ENCODE measurements at places on chromosomes 12 and 14.

DNA sequence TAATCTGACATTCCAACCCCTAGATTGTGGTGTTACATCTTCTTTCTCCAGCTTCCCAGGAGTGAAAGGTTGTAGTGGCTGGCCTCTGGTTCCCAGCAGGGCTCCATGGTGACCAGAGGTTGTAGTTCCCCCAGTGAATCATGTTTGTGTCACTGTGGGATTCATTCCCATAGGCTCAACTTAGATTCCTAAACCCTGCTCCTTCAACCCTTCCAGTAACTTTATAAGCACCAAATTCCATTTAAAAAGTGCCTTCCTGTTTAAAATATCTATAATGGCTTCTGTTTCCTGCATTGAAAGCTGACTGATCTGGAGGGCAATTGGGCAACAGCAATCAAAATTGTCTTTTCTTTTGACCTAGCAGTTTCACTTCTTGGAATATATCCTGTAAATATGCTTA lies 40.5 kb upstream of the TBC1D15 start:
- no peak overlapping the region for H3K4me3 ChIP-seq
- no peaks in the 10 kb centered on the region for H3K36me3 ChIP-seq
- no peak for DNase-seq
- no peaks in the 10 kb centered on the region for H3K27me3 ChIP-seq
- no peaks in the 10 kb centered on the region for H3K4me1 ChIP-seq

- H3K27ac ChIP-seq = no peak overlapping the region
- no peaks in the 10 kb centered on the region for H3K4me1 ChIP-seq
- no peaks in the 10 kb centered on the region for H3K27me3 ChIP-seq
- DNase-seq = no peak
- no peak overlapping the region for H3K4me3 ChIP-seq
Observed at GRCh38 chr14:52481864-52482263, 70.4 kb downstream of the TXNDC16 start.

DNA sequence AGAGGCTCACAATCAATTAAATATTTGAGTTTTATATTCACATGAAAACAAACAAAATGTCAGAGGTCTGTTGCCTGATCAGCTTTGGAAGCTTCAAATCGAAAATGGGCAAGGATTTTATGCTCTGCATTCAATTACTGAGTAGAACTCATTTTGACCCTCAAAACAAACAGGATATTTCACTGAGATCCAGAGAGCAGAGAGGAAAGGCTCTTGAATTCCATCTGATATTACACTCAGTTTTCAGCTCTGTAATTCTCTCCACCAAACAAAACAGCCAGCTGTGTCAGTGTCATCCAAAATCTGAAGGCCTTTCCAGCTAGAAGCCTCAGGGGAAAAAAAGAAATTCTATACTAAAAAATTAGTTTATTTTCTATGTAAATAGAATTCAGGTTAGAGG lies 128.6 kb upstream of the FLRT2 start:
- no peak overlapping the region for H3K4me3 ChIP-seq
- H3K27ac ChIP-seq = no peak overlapping the region
- H3K27me3 ChIP-seq = no peaks in the 10 kb centered on the region
- no peaks in the 10 kb centered on the region for H3K4me1 ChIP-seq
- no peaks in the 10 kb centered on the region for H3K36me3 ChIP-seq

GRCh38 chr14:36227802-36228201 lies 51.3 kb upstream of the PTCSC3 start:
- no peaks in the 10 kb centered on the region for H3K27me3 ChIP-seq
- no peak overlapping the region for H3K4me3 ChIP-seq
- H3K27ac ChIP-seq = peak overlapping the region; percentile 23
- no peaks in the 10 kb centered on the region for H3K36me3 ChIP-seq

- H3K27ac ChIP-seq = no peak overlapping the region
- H3K36me3 ChIP-seq = no peaks in the 10 kb centered on the region
- H3K4me3 ChIP-seq = no peak overlapping the region
- no peak for DNase-seq
- peaks cover 7% of the 10 kb centered on the region for H3K4me1 ChIP-seq
- peaks cover 5% of the 10 kb centered on the region for H3K27me3 ChIP-seq
Observed at GRCh38 chr12:93673084-93673483, 4.1 kb upstream of the CRADD start.

DNA sequence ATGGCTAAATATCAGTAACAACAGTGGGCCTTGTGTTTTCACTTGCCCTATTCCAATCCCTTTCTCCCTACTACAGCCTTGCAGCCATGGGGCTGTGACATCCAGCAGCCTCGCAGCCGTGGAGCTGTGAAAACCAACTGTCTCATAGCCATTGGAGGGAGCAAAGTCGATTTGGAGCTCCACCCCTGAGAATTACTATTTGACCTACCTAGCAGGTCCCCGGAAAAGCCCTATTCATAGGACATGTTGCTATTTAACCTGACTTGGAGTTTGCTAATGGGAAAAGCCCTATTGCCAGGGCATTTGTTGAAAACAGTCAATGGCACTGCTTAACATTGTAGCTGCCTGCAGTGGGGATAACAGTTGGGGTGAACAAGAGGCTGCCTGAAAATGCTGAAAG lies 33.3 kb downstream of the ERG28 start:
- no peaks in the 10 kb centered on the region for H3K4me1 ChIP-seq
- H3K36me3 ChIP-seq = no peaks in the 10 kb centered on the region
- no peak overlapping the region for H3K27ac ChIP-seq
- H3K27me3 ChIP-seq = no peaks in the 10 kb centered on the region
- DNase-seq = peak; percentile 37

DNA sequence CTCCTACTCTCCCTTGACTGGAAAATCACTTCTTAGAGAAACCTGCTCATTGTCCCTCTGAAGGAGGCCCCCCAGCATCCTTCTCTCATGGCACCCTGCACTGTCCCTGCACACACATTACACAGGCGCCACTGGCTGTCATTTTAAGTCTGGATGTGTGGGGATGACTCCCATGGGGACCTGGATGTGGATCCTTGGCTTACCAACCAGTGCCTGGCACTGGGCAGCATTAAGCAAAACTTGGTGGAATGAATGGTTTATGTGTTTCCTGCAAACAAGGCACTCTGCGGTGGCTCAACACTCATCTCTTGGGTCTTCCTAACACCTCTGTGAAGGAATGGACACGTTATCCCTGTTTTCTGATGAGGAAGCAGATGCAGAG lies 162.4 kb downstream of the RBM19 start:
- DNase-seq = no peak
- H3K36me3 ChIP-seq = no peaks in the 10 kb centered on the region
- H3K4me1 ChIP-seq = no peaks in the 10 kb centered on the region
- H3K4me3 ChIP-seq = no peak overlapping the region
- no peaks in the 10 kb centered on the region for H3K27me3 ChIP-seq

GRCh38 chr14:50383618-50384225 lies 13.0 kb downstream of the CDKL1 start:
- H3K4me3 ChIP-seq = no peak overlapping the region
- no peak for DNase-seq
- H3K27ac ChIP-seq = no peak overlapping the region
- H3K4me1 ChIP-seq = peaks cover 16% of the 10 kb centered on the region
- no peaks in the 10 kb centered on the region for H3K36me3 ChIP-seq
